Muscle of leg (tissue), 16 donors: ENCODE measurements at places on chromosomes 4 and X.

DNA sequence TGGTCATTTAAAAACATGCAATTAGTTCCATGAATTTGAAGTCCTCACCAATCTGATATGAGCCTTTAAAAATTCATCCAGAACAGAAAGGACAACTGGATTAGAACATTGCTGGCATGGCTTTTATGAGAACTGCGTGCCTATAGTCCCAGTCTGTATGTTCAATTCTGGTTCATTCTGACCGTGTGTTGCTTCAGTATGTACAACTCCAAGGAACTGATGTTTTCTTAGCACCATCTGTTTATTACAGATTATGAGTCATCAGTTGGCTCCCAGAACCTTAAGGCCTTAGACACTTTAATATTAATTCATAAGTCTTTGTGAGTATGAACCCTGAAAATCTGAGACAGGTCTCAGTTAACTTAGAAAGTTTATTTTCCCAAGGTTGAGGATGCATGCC, 115.0 kb downstream of the CEP44 start:
- H3K4me3 ChIP-seq, result no peak overlapping the region
- H3K36me3 ChIP-seq, result no peaks in the 10 kb centered on the region
- H3K4me1 ChIP-seq, result peaks cover 2% of the 10 kb centered on the region
- peak overlapping the region; percentile 81 for H3K27ac ChIP-seq
- no peaks in the 10 kb centered on the region for H3K27me3 ChIP-seq

- H3K36me3 ChIP-seq, result no peaks in the 10 kb centered on the region
- no peak for DNase-seq
- H3K27me3 ChIP-seq, result no peaks in the 10 kb centered on the region
- H3K4me1 ChIP-seq, result no peaks in the 10 kb centered on the region
- no peak overlapping the region for H3K27ac ChIP-seq
Observed at GRCh38 chr4:115671581-115671980, 558.2 kb upstream of the NDST4 start.

DNA sequence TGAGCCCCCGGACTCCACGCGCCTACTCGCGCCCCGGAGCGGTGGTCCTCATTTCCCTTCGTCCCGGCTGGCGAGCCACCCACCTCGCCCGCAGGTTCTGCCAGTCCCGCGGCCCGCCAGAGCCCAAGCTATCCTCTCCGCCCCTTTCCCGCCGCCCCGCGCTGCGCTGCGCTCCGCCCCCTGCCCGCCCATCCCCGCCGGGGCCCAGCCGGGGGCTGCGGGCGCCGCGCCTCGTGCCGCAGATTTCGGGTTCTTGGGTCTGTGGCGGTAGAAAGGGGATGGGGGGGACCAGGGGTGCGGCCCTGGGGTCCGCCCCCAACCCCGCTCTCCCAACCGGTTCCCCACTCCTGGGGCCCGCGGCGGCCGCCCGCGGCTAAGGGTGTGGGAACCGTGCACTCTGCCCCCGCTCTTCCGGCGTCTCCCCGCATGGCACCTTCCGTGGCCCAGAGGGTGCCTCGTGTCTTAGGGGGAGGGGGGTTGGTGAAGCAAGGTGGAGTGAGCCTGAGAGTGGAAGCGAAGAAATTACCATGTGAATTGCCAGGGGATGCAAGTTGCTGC, 650.8 kb upstream of the DIPK2B start:
- H3K27ac ChIP-seq, result no peak overlapping the region
- H3K4me3 ChIP-seq, result peak overlapping the region; percentile 33
- DNase-seq, result no peak
- H3K36me3 ChIP-seq, result no peaks in the 10 kb centered on the region

DNA sequence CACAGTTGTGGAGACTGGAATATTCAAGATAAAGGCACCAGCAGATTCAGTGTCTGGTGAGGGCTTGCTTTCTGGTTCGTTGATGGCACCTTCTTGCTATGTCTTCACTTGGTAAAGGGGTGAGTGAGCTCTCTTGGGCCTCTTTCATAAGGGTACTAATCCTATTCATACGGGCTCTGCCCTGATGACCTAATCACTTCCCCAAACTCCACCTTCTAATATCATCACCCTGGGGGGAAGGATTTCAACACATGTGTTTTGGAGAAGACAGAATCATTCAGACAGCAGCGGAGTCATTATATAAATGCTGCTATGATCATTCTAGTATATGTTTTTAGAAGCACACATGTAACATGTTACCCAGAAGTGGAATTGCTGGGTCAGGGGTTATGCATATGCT, 295.3 kb upstream of the CTSO start:
- H3K4me1 ChIP-seq, result peaks cover 3% of the 10 kb centered on the region
- DNase-seq, result no peak
- no peak overlapping the region for H3K27ac ChIP-seq
- no peaks in the 10 kb centered on the region for H3K27me3 ChIP-seq
- H3K36me3 ChIP-seq, result no peaks in the 10 kb centered on the region

DNA sequence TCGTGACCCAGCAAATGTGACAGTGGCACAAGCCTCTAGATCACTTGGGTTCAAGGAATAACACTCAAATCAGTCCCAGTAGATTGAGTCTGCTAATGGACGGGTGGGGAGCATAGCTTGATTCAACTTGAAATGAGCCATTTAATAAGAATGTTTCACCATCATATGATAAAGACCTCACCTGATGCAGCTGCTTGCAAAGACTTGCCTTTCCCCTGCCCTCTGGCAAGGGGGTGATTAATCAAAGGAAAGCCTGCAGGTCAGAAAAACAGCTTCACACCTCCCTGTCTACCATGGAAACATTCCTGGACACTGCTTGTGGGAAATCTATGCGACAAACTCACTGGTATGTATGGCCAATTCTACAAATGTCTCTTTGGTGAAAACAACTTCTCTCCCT, 54.5 kb downstream of the CD99L2 start:
- no peak overlapping the region for H3K4me3 ChIP-seq
- no peak overlapping the region for H3K27ac ChIP-seq
- no peaks in the 10 kb centered on the region for H3K27me3 ChIP-seq
- H3K36me3 ChIP-seq, result no peaks in the 10 kb centered on the region
- H3K4me1 ChIP-seq, result no peaks in the 10 kb centered on the region

DNA sequence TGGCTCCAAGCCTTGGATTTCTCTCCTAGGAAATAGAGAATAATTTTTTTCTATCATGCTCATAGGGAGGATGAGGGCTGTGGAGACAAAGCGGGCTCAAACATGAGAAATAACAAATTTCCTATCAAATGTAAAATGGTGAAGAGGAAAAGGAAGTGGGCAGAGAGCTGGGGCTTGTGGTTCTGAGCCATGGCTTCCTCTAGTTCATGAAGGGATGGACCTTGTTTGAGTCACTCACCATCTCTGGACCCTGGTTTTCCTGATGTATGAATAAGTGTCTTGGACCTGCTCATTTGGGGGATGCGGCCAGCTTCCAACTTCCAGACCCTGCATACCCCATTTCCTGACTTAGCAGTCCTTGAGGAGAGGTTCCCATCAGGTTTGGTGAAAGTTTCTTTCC, 63.0 kb downstream of the MSX1 start:
- no peaks in the 10 kb centered on the region for H3K4me1 ChIP-seq
- H3K27ac ChIP-seq, result no peak overlapping the region
- no peak for DNase-seq

GRCh38 chr4:128320656-128321055, 33.0 kb upstream of the PGRMC2 start:
- H3K27me3 ChIP-seq, result no peaks in the 10 kb centered on the region
- no peak overlapping the region for H3K27ac ChIP-seq
- DNase-seq, result no peak
- H3K36me3 ChIP-seq, result no peaks in the 10 kb centered on the region
- no peak overlapping the region for H3K4me3 ChIP-seq
- H3K4me1 ChIP-seq, result no peaks in the 10 kb centered on the region

DNA sequence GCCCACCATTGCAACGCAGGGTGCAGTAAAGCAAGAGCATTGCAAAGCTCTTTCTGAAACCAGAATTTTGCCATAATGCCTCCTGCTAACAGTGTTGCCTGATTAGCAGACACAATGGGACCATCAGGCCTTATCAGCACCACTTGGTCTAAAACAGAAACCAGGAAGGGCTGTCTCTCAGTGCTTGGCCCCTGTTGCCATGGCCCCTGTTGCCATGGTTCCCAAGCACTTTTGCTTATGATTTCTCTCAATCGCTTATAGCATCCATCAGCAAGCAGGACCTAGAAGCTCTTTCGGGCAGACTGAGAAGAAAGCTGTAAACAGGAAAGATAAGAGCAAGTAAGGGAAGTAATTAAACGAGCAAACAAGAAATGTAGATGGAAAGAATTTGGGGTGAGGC, 36.8 kb downstream of the RTL5 start:
- H3K36me3 ChIP-seq, result no peaks in the 10 kb centered on the region
- no peak overlapping the region for H3K4me3 ChIP-seq
- DNase-seq, result peak; percentile 53
- peaks cover 27% of the 10 kb centered on the region for H3K27me3 ChIP-seq

DNA sequence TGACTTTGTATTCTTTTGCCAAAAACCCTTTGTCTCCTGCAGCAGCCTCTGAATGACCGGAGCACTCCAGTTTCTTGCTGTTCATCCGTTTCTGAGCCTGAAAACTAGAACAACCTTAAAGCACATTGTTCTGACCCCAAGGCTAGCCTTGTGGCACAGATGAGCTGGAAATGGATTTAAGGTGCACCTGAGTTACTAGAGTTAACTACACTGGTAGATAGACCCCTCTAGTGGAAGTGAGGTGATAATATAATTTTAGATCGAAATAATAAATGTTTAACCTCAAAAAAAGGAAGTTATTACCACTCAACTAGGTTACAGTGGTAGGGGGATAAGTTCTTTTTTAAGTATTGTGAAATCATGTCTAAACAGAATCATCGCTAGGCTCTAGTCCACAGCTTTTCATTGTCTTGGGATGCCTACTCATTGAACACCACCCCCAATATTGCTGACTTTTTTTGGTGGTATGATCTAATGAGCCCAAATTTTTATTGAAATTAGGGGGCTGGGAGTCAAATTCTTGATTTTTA, 2.7 kb downstream of the PLS3 start:
- peak overlapping the region; percentile 93 for H3K27ac ChIP-seq
- H3K4me3 ChIP-seq, result no peak overlapping the region
- H3K4me1 ChIP-seq, result no peaks in the 10 kb centered on the region
- no peaks in the 10 kb centered on the region for H3K36me3 ChIP-seq

DNA sequence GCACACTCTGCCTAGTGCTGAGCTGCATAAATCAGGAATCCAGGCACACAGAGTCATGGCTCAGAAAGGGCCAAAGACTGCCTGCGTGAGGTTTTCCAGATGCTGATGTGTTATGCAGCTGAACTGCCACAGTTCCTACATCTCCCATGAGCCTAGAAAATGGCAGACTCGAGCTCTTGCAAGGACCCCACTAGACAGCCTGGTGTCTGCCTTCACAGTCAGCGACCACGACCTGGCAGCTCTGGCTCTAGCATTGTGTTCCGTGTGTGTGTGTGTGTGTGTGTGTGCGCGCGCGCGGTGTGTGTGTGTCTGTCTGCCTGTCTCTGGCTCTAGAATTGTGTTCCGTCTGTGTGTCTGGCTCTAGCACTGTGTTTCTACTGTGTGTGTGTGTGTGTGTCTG, 203.6 kb upstream of the AGTR2 start:
- no peaks in the 10 kb centered on the region for H3K36me3 ChIP-seq
- DNase-seq, result peak; percentile 16
- H3K27ac ChIP-seq, result no peak overlapping the region
- no peak overlapping the region for H3K4me3 ChIP-seq
- H3K4me1 ChIP-seq, result no peaks in the 10 kb centered on the region

- H3K27ac ChIP-seq, result no peak overlapping the region
- DNase-seq, result no peak
- no peaks in the 10 kb centered on the region for H3K4me1 ChIP-seq
- H3K27me3 ChIP-seq, result no peaks in the 10 kb centered on the region
- no peaks in the 10 kb centered on the region for H3K36me3 ChIP-seq
Observed at GRCh38 chr4:166318810-166319525, 445.9 kb downstream of the TLL1 start.

- no peak overlapping the region for H3K27ac ChIP-seq
- DNase-seq, result no peak
- H3K4me1 ChIP-seq, result no peaks in the 10 kb centered on the region
- H3K27me3 ChIP-seq, result no peaks in the 10 kb centered on the region
- no peaks in the 10 kb centered on the region for H3K36me3 ChIP-seq
Observed at GRCh38 chr4:161321706-161322105, 842.1 kb downstream of the FSTL5 start.

DNA sequence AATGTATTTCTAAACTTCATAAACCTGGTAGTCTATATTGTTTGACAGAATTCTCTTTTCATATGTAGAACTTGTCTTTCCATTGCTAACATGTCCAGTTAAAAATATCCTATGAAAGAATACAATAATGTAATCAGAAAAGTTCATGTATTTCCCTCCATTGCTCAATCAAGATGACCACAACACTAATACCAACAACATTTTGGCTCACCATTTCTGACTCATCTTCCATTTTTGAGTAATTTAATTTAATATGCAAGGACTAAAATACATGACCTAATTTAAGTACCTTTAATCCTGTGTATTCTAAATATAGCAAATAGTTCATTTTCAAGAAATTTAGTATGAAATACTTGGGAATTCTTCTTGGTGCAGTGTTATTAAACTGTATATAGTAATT, 239.5 kb upstream of the GPC4 start:
- H3K27me3 ChIP-seq, result peaks cover 2% of the 10 kb centered on the region
- H3K36me3 ChIP-seq, result no peaks in the 10 kb centered on the region
- H3K4me3 ChIP-seq, result no peak overlapping the region
- no peak for DNase-seq

DNA sequence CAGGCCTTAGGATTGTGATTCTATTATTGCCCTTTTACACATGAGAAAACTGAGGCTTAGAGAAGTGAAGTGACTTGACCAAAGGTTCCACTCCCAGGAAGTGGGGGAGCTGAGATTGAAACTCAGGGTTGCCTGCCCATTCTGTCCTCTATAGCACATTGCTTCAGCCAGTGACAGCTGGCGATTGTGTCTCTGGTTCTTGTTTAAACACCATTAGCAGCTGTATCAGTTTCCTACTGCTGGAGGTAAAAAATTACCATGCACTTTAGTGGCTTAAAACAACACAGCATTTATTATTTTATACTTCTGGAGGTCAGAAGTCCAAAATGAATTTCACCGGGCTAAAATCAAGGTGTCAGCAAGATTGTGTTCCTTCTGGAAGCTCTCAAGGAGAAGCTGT, 205.8 kb upstream of the MAMLD1 start:
- no peak overlapping the region for H3K4me3 ChIP-seq
- H3K4me1 ChIP-seq, result peaks cover 4% of the 10 kb centered on the region
- H3K27me3 ChIP-seq, result peaks cover 12% of the 10 kb centered on the region
- no peak for DNase-seq

GRCh38 chr4:183333202-183333601, 11.0 kb upstream of the CLDN24 start:
- H3K27me3 ChIP-seq, result peaks cover 2% of the 10 kb centered on the region
- no peak overlapping the region for H3K4me3 ChIP-seq
- no peak for DNase-seq
- peaks cover 2% of the 10 kb centered on the region for H3K4me1 ChIP-seq
- no peaks in the 10 kb centered on the region for H3K36me3 ChIP-seq

GRCh38 chrX:103722505-103722904, 11.8 kb downstream of the TMEM31 start:
- DNase-seq, result peak; percentile 30
- H3K4me3 ChIP-seq, result no peak overlapping the region
- peaks cover 57% of the 10 kb centered on the region for H3K27me3 ChIP-seq
- H3K27ac ChIP-seq, result no peak overlapping the region

GRCh38 chr4:121676345-121677075, 20.3 kb downstream of the ANXA5 start:
- H3K4me1 ChIP-seq, result no peaks in the 10 kb centered on the region
- peaks cover 39% of the 10 kb centered on the region for H3K36me3 ChIP-seq
- no peaks in the 10 kb centered on the region for H3K27me3 ChIP-seq
- no peak for DNase-seq

- no peak for DNase-seq
- H3K27me3 ChIP-seq, result no peaks in the 10 kb centered on the region
- H3K4me3 ChIP-seq, result no peak overlapping the region
- H3K36me3 ChIP-seq, result no peaks in the 10 kb centered on the region
- H3K27ac ChIP-seq, result no peak overlapping the region
- peaks cover 20% of the 10 kb centered on the region for H3K4me1 ChIP-seq
Observed at GRCh38 chr4:184166736-184167135, 50.9 kb downstream of the ENPP6 start.
